ENCODE measurements at places on chromosomes 4 and X.

DNA sequence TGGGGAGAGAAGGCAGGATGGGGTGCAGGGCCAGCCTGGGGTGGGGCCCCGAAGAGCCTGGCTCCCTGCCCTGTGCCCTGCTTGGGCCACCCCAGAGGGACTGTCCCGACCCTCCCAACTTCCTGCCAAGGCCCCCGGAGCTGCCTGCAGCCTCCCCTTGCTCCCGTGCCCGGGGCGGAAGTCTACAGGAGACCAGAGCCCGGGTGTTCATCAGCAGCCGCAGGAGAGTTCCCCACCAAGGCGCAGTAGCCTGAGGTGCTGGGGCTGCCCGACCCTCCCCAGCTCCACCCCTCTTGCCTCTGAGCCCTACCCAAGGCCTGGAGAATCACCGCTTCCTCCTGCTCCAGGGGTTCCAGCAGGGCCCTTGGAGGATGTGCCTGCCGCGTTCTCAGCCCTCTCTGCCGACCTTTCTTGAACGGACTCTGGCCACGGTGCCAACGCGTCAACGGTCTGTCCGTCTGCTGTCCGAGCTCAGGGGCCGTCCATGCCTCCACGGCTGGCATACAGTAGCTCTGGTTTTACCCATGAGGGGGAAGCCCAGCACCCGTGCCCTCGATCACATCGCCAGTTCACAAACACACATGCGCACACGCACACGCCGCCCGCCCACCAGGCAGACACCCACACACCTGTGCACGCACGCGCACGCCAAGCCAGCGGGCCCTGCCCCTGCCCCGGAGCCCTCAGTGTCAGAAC is 36.0 kb upstream of the SPON2 start:
- DNase-seq, result no peak

DNA sequence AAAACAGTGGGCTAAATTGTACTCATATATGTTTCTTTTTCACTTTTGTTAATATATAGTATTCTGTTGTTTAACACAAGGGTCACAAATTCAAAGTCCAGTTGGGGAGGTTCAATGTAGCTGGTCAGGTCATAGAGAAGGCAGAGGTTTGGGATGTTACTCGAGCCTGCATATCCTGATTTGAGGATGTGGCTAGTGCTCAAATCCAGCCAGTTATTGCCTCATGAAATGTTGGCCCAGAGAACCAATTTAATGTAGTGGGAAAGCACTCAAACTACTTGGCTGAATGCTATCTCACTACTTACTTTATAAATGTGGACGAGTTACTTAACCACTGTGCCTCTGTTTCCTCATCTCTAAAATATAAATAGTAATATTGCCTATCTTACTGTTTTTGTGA is 12.5 kb downstream of the USO1 start:
- DNase-seq, result no peak

GRCh38 chr4:183532821-183533220 is 28.0 kb downstream of the ING2 start:
- DNase-seq, result no peak

- DNase-seq, result no peak
Measured at GRCh38 chr4:118081434-118081833, 47.1 kb downstream of the NDST3 start.

GRCh38 chrX:104183685-104184084 is 17.4 kb downstream of the FAM199X start:
- no peak for DNase-seq

GRCh38 chr4:6894528-6895498 is 14.8 kb upstream of the TBC1D14 start:
- DNase-seq, result no peak

DNA sequence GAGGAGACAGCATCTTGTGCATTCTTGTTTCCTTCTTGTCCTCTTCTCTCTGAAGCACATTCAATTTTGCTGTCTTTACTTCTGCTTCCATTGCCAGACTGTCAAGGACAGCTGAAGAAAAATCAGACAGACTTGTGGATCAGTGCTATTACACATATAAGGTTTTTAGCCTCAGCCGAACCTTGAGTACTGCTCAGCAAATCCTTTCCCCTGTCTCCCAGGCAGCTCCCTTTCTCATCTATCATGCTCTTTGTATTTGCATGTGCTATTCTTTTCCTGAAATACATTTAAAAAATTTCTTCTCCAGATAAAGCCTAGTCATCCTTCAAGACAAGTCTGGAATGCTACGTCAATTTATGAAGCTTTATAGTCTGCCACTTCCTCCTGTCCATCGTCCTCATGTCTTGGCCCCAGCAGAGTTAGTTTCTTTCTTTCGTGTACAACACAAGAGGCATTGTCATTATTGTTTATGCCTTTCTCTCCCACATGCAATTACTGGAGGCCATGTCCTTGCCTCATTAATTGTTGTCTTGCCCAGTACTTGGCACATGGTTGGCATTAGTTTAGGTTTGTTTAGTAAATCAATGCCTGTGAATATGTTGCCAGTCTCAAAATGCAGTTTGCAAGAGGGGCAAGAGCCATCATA is 45.1 kb downstream of the ADGRL3 start:
- DNase-seq, result no peak

GRCh38 chr4:110122201-110122600 is 76.2 kb downstream of the ELOVL6 start:
- no peak for DNase-seq

DNA sequence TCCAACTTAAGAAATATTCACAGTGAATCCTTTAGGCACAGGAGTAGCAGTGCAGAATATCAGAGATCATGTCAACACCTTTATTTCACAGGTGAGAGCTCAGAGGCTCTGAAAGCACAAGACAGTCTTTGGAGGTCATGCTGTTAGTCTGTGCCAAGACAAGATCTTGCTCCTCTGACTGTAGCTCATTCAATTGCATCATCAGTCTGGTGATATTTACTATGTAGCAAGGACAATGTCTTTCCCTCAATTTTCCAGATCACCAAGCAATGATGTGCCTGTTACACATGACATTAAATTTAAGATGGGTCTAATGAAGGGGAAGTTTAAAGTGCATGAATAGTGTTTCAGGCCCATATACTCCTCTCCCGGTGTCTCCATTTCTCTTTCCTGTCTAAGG is 277.5 kb downstream of the IL15 start:
- no peak for DNase-seq

DNA sequence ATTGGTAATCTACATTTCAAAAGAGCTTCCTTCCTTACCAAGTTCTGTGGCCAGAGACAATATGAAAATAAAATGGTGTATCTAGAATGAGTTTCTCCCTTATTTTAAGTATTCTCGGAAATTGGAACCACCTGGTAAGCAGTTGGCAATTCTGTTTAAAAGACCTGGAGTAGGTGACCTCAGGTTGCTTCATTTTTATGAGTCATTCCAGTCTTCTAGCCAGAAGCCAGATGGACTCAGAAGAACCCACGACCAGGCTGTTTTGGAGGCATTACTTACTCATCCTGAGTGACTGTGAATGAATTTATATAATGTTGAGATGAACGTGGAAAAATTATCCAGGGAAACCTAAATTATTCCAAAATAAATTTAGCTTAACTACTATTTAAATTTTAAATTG is 9.1 kb downstream of the BMPR1B start:
- DNase-seq, result no peak

- DNase-seq, result no peak
Measured at GRCh38 chrX:10208953-10209352, 52.2 kb downstream of the CLCN4 start.

DNA sequence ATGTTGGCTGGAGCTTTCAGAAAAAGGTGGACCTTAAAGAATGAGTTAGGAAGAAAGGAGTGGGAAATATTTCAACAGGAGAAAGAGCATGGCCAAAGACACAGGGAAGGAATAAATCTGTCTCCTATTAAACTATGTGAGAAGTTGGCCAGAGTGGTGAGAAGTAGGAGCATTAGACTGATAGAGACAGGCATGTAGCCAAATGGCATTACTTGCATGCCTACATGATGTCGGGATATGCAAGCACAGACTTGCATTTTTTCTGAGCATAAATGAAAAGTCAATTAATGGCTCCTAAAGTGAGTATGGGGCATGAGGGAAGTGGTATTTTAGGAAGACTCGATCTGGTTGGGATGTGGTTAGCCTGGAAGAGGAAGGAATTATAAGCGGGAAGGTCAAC is 279.6 kb upstream of the PITX2 start:
- no peak for DNase-seq

GRCh38 chrX:40734971-40735324 is 394 bp downstream of the MED14 start:
- DNase-seq, result no peak

GRCh38 chrX:109760209-109760921 is 27.3 kb upstream of the ACSL4 start:
- no peak for DNase-seq

GRCh38 chr4:47531954-47532321 is 46.9 kb downstream of the ATP10D start:
- DNase-seq, result no peak

DNA sequence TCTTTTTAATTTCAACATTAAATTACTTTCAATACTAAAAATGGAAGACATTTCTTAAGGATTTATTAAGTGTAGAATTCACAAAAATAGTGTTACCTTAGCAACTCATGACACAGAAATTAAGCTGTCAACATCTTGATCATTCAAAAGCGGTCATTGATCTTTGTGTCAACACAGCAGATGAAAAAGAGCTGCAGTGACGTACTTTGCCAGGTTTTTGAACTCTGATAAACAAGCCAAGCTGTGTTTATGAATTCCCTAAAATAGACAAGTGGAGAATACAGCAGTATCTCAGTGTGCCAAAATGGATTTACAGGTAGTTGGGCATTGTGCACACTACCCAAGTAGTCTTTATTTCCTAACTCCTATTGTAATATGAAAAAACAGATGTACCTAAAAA is 1141.8 kb upstream of the PCDH7 start:
- no peak for DNase-seq

GRCh38 chrX:66110112-66110511 is 53.9 kb upstream of the HEPH start:
- no peak for DNase-seq

DNA sequence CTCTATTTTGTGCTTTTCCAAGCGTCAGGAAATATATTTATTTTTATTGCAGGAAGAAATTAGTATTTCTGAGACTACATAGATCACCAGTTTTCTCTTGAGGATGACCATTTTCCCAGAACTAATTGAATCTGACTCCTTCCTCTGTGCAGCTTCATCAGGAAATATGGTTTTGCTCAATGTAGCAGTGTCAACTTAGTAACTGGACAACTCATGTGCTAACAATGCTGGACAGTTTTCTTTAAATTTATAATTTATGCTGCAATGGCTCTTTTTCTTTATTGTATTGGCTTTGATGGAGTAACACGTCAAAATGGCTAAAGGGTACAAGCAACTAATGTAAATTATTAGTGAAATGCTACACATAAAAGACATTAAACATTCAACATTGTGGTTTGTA is 531.5 kb downstream of the ANKRD50 start:
- DNase-seq, result no peak

- no peak for DNase-seq
Measured at GRCh38 chr4:41537292-41537890, 566 bp upstream of the LIMCH1 start.

- DNase-seq, result no peak
Measured at GRCh38 chr4:173488656-173489055, 41.4 kb downstream of the HAND2 start.

- no peak for DNase-seq
Measured at GRCh38 chr4:185552254-185552653, 16.9 kb upstream of the PDLIM3 start.

DNA sequence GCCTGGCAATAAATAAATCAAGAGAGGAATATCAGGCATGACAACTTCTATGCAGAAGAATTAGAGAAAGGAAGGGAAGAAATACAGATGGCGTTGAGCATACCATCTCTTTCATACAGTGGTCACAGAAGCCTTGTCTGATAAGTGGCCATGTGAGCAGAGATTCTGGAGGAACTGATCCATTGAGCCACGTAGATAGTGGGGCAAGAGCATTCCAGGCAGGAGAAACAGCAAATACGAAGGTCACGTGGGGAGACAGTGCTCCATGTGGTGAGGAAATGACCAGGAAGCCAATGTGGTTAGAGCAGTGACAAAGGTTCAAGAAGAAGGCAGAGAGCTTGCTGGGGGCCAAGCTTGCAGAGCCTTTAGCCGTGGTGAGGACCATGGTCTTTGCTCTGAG is 226.7 kb upstream of the NOCT start:
- DNase-seq, result no peak

- DNase-seq, result no peak
Measured at GRCh38 chrX:40644821-40645358, 2.5 kb downstream of the CXorf38 start.

DNA sequence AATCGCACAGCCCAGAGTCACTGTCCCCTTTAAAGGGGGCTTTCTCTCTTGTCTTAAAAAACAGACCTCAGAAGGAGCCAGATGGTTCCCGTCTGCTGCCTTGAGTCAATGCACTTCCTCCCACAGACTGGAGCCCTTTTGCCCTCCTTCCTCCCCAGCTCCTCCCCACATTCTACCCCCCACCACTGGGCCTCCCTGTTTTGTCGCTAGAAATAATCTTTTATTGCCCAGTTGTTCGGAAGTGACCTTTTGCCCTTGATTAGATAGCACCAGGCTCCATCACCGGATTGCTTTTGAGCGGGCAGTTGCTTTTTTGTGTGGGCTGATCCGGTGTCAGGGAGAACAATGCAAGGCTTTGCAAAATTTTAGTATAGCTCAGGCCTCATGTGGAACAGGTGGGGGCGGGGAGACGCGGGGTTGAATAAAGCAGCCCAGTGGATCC is 47.7 kb downstream of the SPRY1 start:
- peak; percentile 35 for DNase-seq

DNA sequence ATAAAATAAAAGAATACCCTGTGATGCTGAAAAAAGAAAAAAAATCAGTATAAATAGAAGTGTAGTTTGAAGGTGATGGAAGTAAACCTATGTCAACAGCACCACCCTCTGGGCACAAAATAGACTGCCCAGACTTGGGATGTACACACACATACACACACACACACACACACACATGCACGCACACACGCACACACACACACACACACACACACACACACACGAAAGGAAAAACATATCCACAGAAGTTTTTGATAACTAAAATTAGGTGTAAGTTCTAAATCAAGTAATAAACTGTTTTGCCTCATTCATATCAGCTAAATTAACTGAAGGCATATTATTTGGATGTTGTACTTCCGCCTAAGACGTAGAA is 40.5 kb downstream of the ANXA5 start:
- peak; percentile 40 for DNase-seq

DNA sequence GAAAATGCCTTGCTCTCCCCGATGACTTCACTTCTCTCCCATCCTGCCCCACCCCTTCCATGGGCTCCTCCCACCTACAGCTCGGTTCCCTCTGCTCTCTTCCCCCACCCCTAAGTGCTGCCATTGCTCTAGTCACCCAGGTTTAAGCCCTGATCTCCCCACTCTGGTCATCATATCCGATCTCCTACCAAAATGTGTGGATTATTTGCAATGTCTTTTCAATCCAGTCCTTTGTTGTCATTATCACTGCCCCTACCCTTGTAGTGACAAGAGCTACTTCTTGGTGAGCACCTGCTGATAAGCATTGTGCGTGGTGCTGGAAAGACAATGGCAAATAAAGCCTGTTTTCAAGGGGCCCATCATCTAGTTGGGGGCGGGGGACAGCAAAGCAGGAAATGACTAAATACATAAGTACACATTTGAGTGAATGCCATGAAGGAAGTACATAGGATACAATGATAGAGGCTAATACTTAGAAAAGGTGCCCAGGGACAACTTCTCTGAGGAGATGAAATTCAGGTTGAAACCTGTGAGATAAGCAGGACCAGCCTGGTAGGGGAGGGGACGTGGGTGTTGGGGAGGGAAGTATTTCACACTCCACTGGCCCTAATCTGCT is 63.8 kb downstream of the DLG3 start:
- DNase-seq, result no peak

- no peak for DNase-seq
Measured at GRCh38 chr4:125650557-125650956, 335.8 kb downstream of the FAT4 start.
